Activated T-cell treated with anti-CD3 and anti-CD28 coated beads, Interleukin-2, amount 50 U/mL, for 24 hours (primary cell): ENCODE measurements at places on chromosomes 12 and 14.

DNA sequence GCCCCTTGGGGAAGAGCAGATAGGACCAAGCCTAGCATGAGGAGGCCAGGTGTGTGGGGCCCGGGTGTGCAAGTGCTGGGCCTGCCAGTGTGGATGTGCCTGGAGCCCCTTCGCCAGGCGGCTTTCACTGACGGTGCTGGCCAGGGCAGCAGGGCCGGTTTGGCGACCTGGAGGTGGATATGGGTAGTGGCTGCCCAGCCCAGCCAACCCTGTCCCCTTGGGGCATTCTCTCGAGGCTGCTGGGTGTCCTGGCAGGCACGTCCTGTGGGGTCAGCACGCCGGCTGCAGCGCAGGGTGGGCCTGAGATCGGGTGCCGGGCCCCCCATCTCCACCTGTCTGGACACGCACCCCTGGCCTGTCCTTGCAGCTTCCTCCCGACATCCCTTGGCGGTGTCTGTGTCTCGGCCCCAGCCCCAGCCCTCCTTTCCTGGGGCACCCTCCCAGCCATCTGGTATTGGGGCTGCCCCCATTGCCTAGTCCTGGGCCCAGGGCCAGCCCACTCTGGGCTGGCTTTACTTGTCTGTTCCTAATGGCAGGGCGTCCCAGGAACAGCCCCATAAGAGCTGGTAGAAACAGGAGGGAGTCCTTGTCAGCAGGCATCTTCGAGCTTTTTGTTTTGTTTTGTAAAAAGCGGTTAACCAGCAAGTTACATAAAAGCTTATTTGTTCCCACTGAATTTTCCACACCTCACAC is 7.2 kb upstream of the CRIP2 start:
- no peak for DNase-seq

DNA sequence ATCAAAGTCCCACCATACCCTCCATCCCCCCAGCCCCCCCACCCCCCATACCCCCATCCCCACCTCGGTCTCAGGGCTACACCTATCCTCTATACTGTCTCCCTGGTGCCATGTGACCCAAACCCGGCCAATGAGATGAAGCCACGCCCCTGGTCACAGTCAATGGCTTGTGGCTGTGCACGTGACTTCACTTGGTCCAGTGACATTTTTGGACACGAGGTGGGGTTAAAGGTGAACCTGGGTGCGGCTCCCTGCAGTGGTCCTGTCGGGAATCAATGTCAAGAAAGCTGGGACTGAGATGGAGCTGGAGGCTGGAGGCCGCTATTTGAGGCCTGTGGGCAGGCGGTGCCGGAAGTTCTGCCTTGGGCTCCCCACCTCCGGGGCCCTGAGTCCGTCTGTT is 100.7 kb upstream of the MAP1LC3B2 start:
- no peak for DNase-seq

GRCh38 chr14:74429221-74429691 is 3.2 kb upstream of the SYNDIG1L start:
- DNase-seq = no peak

- no peak for DNase-seq
Observed at GRCh38 chr14:100149851-100150611, 9.4 kb downstream of the DEGS2 start.

- no peak for DNase-seq
Observed at GRCh38 chr14:90487462-90487861, 90.6 kb downstream of the CALM1 start.

- DNase-seq = no peak
Observed at GRCh38 chr12:128518644-128519043, 251.7 kb downstream of the TMEM132C start.

GRCh38 chr12:1553536-1553935 is 40.8 kb downstream of the FBXL14 start:
- no peak for DNase-seq

GRCh38 chr14:54568821-54569595 is 2.1 kb downstream of the SAMD4A start:
- DNase-seq = no peak

GRCh38 chr12:94427501-94428381 is 31.9 kb downstream of the CEP83 start:
- DNase-seq = no peak

GRCh38 chr14:91929700-91930099 is 17.8 kb downstream of the FBLN5 start:
- no peak for DNase-seq

DNA sequence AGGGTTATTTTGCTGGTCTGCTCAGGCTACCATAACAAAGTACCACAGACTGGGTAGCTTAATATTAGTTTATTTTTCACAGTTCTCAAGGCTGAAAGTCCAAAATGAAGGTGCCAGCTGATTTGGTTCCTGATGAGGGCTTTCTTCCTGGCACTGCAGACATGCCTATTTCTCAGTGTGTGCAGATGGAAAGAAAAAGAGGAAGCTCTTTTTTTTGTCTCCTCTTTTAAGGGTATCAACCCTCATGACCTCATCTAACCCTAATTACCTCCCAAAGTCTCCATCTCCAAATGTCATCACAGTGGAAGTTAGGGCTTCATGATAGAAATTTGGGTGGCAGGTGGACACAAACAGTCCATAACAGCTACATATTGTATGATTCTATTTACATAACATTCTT is 25.0 kb upstream of the POLR3B start:
- no peak for DNase-seq

- no peak for DNase-seq
Observed at GRCh38 chr12:111462210-111462769, 56.6 kb downstream of the SH2B3 start.

DNA sequence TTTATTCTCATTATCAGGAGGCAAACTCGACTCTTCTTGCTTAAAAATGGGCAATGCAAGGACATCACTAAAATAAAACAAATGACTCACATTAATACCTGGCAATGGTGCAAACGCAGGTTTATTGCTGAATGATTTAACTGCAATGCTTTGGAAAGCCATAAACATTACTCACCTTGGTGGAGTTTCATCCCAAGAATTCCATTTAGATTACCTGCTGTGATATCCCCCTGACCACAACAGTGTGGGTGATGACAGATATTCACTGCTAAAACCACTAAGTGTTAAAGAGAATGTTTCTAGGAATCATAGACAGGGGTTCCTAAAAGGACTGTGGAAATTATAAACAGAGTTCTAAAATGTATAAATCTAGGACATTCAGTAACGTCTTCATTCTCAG is 35.3 kb upstream of the CSRNP2 start:
- DNase-seq = no peak

DNA sequence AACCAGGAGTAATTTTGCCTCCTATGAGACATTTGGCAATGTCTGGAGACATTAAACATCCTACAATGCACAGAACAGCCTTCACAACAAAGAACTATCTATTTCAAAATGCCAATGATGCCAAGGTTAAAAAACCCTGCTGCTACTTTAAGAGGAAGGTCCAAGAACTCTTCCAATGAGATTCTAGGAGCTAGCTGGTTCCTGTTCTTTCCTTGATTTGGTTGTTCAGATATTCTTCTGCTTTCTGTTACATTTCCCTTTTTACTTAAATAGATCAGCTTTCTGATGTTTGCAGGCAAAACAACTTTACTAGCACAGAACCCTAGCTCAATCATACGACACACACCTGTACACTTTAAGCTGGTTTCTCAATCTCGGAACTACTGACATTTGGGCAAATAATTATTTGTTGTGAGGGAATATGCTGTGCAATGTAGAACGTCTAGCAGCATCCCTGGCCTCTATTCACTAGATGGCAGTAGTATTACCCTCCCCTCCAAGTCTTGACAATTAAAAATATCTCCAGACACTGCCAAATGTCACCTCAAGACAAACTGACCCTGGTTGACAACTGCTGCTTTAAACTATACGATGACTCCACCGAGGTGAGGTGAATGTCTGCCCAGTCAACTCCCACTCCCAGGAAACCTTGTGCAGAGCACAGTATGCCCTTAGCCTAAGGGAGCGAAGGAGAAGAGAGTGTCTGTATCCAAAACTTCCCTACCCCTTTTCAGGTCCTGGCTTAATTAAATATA is 4.4 kb downstream of the BLTP3B start:
- DNase-seq = no peak

- no peak for DNase-seq
Observed at GRCh38 chr12:19148860-19149259, 19.3 kb downstream of the PLEKHA5 start.

- DNase-seq = no peak
Observed at GRCh38 chr14:102574281-102575159, 17.9 kb upstream of the RCOR1 start.

DNA sequence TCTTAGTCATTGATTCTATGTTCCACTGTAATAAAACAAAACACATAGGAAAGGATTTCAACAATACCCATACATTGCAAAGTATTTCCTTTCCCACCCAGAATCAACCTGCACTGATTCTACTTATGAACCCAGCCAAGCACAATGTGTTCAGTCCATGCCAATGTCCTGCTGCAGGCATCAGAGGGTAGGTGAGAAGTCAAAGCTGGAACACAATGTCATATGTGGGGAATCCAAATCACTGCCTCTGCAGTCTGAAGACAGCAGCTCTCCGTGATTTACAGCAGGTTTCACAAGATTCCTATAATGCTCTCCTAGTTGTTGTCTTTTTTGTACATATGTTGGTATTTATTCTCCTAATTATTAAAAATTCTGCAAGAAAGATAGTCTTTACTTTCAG is 25.7 kb downstream of the ITPR2 start:
- no peak for DNase-seq

DNA sequence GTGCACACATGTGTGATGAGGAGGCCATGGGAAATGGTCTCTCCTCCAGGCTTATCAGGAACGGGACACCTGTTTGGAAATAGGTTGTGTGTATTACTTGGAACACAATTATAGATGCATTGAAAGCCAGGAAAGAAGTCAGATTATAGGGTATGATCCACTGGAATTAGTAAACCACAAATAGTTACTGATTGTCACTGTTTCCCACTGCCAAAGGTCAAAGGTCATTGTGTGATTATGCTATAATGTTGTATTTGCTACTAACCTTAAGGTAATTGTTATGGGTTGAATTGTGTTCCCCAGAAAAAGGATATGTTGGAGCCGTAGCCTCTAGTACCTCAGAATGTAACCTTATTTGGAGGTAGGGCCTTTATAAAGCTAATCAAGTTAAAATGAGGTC is 129.9 kb upstream of the FBXO33 start:
- DNase-seq = no peak

DNA sequence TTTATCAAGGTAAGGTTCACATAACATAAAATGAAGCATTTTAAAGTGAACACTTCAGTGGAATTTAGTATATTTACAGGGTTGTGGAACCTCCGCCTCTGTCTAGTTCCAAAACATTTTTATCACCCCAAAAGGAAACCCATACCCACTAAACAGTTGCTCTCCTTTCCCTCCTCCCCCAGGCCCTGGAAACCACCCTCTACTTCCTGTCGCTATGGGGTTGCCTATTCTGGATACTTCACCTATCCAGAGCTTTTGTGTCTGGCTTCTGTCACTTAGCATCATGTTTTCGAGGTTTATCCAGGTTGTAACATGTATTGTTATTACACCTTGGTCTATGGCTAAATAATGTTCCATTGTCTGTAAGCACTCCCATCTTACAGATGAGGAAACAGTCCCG is 27.7 kb upstream of the ZFP36L1 start:
- no peak for DNase-seq

GRCh38 chr12:52037248-52037861 is 13.9 kb upstream of the NR4A1 start:
- peak; percentile 53 for DNase-seq

DNA sequence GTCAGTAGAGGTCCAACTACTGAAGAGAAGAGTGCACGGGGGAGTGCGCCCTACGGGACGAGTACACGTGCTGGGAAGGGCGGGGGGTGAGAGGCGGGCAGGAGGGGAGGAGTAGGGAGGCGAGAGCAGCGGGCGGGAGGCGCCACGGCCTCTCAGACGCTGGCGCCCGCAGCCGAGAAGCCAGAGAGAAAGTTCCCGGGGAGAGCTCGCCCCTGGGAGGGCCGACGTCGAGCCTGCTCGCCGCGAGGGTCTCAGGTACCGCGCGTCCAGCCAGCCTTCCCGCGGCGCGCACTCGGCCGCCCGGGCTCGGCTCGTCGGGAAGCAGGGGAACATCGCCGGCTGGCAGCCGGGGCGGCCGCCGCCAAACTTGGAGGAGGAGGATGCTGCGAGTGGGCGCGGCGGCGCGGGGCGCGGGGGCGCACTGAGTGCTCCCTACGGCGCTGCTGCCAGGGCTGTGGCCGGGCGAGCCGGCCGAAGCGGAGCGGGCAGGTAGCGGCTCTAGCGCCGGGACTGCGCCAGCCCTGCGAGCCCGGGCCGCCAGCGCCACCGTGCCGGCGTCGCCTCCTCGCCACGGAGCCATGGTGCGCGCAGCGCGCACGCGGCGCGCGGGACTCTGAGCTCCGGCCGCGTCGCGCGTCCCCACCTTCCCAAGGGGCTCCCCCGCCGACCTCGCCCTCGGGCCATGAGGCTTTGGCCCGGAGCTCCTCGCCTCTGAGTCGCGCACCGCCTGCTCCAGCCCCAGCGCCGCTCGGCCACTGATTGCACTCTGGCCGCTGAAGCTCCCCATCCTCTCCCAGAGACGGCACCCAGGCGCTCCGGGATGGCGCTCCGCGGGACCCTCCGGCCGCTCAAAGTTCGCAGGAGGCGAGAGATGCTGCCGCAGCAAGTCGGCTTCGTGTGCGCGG is at the start of gene SLC24A4:
Gene SLC24A4 (plus strand): TSS at position 155 of the 905 bp plus-strand sequence. CDS start 666 bp downstream, at position 821.
- peak; percentile 40 for DNase-seq

- DNase-seq = no peak
Observed at GRCh38 chr12:76003355-76003638, 28.3 kb downstream of the PHLDA1 start.

DNA sequence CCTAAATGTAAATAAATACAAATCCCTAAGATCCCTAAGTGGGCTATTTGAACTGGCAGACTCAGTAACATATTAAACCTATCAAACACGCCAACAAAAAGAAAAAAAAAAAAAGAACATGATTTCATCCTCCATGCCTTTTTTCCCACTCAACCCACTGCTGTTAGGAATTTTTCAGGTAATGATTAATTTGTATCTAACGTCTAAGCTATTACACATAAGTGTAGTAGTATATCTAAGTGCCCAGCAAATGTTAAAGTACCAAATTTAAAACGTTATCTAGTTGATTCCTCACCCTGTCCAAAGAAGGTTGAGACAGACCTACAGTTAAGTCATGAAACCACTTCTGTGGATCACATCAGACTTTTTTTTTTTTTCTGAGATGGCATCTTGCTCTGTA is 16.4 kb upstream of the ARID4A start:
- DNase-seq = no peak
